Germinal center (tissue), 1 donor: ENCODE measurements at places on chromosomes 7 and 10.

DNA sequence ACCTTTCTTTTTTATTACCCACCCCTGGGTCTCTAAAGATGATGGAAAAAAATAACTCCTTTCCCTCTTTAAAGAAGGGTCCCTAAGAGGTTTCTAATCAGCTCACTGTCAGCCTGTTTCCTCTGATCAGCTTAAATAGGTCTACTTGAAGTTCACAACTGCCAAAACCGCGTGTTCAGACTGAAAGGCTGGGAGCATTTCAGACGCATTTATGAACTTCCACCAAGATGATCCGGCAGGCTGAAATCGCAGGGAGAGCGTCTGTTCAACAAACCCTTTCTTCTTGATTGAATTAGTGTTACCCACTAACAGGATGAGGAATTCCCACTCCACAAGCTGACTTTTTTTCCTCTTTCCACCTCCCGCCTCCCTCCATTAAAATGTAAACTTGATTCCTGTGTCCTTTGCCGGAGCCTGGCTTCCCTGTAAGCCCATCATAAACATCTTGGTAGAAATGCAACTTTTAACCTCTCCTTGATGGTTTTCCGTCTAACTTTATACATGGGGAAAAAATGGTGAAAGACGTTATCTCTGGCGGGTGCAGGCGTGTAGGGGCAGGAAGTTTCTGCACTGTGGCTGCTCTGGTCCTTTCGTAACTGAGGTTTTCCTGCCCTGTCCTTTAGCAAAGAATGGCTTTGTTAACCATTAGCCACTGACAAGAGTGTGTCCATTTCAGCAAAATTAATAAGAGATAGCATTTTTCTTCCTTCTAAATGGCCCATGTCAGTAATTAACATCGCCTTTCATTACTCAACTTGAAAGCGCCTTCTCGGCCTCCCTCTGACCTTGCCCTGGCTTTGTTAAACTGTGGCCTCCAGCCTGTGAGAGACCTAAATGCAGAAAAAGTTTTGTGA lies 130.7 kb downstream of the BAMBI start:
- DNase-seq = no peak

- no peak for DNase-seq
These were observed 101.5 kb downstream of the SLC25A40 start for GRCh38 chr7:87774690-87775089.

DNA sequence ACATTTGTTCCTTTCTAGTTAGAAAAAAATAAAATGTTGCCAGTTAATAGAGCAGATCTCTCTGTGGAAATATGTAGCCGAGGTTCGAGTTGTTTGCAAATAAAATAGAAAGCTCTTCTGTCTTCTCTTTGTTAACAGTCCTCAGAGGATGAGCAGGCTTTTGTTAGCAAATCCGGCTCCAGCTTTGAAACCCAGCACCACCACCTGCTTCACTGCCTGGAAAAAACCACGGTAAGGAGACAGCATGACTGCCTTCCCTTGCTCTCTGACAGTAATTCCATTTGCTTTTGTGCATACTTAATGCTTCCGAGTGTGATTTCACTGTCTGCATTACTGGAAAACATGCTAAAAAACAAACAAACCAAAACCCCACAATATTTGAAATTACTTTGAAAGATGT lies 115.6 kb downstream of the TSPAN12 start:
- no peak for DNase-seq

DNA sequence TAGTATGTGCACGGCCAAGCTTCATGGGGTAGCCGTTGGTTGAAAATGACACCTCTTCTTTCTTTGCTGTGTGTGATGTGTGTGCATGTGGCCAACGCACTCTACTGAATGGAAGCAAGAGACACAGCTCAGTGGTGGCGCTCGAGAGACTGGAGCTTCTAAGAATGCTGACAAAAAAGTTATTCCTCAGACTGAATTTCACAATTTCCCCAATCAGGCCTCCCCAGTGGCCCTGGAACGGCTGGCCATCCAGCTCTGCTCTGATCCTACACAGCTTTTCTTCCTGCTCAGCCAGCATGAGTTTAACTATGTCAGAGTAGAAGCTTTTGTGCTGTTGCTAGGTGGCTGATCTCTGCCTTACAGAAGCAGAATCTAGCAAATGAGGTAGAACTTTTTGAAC lies 186.7 kb upstream of the PLXDC2 start:
- DNase-seq = no peak

DNA sequence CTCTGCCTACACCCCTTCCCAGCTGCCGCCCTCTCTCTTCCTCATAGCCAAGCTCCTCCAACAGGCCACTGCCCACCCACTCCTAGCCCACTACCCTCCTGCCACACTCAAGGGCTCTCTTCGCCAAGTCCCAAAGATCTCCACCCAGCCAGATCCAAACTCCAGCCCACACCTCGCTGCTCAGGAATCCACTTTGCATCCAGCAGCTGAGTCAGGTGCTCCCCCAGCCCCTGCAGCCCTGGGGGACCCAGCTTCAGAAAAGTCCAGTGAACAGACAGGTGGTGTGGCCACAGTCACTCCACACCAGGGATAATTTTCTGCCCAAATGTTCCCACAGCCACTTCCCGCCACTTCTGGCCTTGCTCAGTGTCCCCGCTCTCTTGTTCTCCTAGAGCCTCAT lies 10.9 kb downstream of the OGDHL start:
- DNase-seq = no peak

- DNase-seq = no peak
These were observed 488 bp downstream of the EIF4H start for GRCh38 chr7:74174606-74175082.

DNA sequence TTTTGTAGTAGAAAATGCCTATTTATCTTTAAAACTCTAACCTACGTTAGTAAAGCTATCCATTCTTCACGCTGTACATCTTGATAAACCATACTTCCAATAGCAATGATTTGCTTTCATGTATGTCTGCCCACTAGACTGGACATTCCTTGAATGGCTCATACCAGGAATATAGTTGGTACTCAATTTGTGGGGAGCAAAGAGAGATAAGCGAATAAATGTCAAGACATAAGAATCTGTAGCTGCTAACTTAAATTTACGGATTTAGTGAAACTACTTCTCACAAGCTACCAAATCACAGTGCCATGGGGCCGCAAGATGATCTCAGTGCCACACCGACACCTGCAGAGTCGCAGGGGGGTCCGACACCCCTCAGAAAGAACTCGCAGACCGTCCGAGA lies 763 bp upstream of the RALA start:
- no peak for DNase-seq
